Caki2 (cell line): ENCODE measurements at places on chromosomes 12 and 14. TPM values are rescaled to one million over a fixed set of nuclear protein-coding genes. Genes with fewer than 3 reads are reported as not detected.

Gene SUSD6
- 2.1 and 3.0 TPM in 2 replicates for total RNA-seq

Gene KRT82
- total RNA-seq: not detected in 2 replicates

Gene OR6S1
- total RNA-seq: not detected in 2 replicates

Gene CISTR
- total RNA-seq: not detected in 2 replicates

Gene MAPK1IP1L
- total RNA-seq: 18.9 and 46.6 TPM in 2 replicates

Gene PLEKHG7
- not detected in 2 replicates for total RNA-seq

Gene RPGRIP1
- total RNA-seq: not detected in 2 replicates

Gene OASL
- 28.3 and 30.3 TPM in 2 replicates for total RNA-seq

Gene IGFBP6
- 265 TPM in 2 replicates for total RNA-seq
